Spleen (tissue), 13 donors: ENCODE measurements at places on chromosomes 5 and 9. TPM values are rescaled to one million over a fixed set of nuclear protein-coding genes. Genes with fewer than 3 reads are reported as not detected.
A peak's percentile ranks its signal among the peaks of the same experiment; 100 is the strongest.

Gene SLC36A2
- polyA plus RNA-seq = not detected

- no peak overlapping the region for H3K27ac ChIP-seq
- H3K36me3 ChIP-seq = no peaks in the 10 kb centered on the region
- no peak for DNase-seq
- H3K4me3 ChIP-seq = no peak overlapping the region
- no peaks in the 10 kb centered on the region for H3K4me1 ChIP-seq
These were observed 1625.2 kb downstream of the MAT2B start for GRCh38 chr5:165130656-165131055.

DNA sequence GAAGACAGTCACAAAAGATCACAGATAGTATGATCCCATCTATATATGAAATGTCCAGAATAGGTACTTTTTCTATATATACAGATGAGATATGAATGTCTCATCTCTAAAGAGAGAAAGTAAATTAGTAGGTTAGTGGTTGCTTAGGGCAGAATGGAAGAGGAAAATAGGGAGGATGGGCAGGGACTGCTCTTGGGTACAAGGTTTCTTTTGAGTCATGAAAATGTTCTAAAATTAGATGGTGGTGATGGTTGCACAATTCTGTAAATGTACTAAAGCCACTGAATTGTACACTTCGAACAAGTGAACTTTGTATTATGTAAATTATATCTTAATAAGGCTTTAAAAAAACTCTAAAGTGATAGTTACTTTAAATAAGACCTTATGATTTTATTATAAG lies 59.6 kb upstream of the GRAMD2B start:
- no peaks in the 10 kb centered on the region for H3K27me3 ChIP-seq
- no peaks in the 10 kb centered on the region for H3K36me3 ChIP-seq
- H3K27ac ChIP-seq = no peak overlapping the region
- DNase-seq = no peak
- H3K4me3 ChIP-seq = no peak overlapping the region

Gene SNX30
- polyA plus RNA-seq = 2.0 TPM

Gene TRPM3
- polyA plus RNA-seq = 0.13 TPM

DNA sequence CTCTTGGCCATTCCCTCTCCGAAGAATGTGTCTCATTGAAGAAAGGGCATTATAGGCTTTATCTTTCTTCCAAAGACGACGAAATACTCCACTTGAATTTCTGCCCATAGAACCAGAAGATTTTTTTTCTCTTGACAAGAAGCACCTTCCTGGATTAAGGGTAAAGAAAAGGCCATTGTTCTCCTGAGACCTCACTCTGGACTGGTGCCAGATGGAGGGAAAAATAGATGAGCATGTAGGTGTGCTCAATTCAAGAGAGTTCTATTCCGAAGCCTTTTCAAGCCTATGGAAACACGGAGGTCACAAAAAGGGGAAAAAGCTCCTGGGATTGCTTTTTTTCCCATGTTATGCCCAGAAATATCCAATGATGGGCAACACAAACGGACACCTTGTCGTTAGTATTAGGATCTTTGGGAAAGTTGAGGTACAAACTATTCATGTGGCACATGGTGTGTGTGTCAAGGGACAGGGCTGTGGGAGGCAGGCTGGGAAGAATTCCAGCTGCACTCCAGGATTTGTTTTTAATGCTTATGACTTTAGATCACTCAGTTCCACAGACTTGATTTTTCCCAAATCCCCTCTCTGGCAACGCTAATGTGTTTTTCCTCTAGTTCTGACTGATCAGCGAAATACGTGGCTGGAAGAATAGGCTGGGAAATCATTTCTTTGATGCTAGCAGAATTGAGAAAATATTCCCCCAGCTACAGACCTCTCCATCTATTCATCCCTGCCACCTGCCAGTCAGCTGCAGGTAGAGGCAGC lies 89.9 kb downstream of the SIL1 start:
- H3K27me3 ChIP-seq = no peaks in the 10 kb centered on the region
- no peak overlapping the region for H3K4me3 ChIP-seq
- no peak for DNase-seq
- H3K4me1 ChIP-seq = peaks cover 12% of the 10 kb centered on the region
- no peak overlapping the region for H3K27ac ChIP-seq

DNA sequence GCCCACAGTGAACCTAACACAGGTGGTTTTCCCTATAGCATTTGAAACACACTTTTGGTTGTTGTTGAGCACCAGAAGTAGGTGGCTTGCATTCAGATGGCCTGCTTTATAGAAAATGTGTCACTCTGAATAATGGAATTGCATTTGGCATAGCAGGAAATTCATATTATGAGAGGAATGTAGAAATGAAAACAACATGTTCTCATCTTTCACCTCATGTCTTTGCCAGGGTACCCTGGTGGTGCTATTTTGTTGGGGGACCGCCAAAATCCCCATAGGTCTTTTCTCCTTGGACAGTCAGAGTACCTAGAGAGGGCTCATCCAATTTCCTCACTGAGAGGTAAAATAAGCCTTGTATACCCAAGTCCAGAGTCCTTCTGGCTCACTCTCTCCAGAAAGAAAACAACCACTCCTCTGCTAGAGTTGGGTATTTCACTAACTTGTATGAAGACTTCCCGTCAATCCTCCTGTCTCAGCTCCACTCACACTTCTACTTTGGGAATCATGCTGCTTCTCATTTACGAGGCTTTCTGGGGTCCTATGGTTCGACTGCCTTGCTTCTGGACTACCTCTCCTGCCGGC lies 67.4 kb downstream of the MRPS27 start:
- DNase-seq = no peak
- H3K27ac ChIP-seq = no peak overlapping the region
- no peaks in the 10 kb centered on the region for H3K27me3 ChIP-seq
- no peaks in the 10 kb centered on the region for H3K4me1 ChIP-seq

DNA sequence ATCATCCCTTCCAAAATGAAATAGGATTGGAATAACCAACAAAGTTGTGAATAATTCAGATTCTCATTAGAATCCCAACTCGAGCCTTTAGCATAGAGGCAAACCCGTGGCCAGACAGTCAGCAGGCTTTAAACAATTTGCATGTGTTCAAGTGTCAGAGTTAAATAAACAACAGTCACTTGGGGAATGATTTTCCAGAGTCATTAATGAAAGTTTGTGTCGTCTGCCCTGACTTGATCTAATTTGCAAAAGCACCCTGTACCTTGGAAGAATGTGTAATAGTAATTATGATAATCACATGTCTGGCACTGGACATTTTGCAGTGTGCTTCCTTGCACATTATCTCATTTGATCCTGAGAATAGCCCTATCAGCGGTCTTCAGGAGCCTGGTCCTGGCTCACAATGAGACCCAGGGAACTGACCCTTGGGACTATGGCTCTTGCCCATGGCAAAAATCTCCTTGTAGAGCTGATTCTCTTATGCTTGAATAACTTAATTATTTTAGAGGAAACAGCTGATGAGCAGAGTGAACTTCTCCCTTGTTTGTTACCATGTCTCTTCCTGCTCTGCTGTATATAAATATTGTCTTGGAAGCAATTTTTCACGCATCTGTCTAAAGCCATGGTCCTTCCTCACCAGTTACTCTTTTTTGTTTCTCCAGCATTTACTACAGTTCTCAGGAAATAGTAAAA lies 272.7 kb downstream of the NR3C1 start:
- H3K36me3 ChIP-seq = no peaks in the 10 kb centered on the region
- H3K27ac ChIP-seq = no peak overlapping the region
- H3K4me1 ChIP-seq = no peaks in the 10 kb centered on the region
- no peak overlapping the region for H3K4me3 ChIP-seq

DNA sequence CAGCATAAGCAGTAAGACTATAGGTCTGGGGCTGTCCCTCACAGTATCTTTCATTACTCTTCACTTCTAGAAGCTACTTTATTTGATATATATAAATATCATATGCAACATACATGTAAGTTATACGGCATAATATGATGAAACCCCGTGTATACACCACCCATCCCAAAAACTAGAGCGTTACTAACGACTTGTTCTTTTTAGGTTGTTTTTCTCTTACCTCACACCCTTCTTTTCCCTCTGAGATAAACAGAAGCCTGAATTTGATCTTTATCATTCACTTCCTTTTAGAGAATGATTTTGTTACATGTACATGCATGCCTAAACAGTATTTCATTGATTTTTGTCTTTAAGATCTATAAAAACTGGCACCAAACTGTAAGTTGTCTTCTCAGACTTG lies 3.7 kb downstream of the TRMO start:
- H3K4me3 ChIP-seq = no peak overlapping the region
- peaks cover 28% of the 10 kb centered on the region for H3K4me1 ChIP-seq
- H3K36me3 ChIP-seq = peaks cover 25% of the 10 kb centered on the region
- DNase-seq = no peak

DNA sequence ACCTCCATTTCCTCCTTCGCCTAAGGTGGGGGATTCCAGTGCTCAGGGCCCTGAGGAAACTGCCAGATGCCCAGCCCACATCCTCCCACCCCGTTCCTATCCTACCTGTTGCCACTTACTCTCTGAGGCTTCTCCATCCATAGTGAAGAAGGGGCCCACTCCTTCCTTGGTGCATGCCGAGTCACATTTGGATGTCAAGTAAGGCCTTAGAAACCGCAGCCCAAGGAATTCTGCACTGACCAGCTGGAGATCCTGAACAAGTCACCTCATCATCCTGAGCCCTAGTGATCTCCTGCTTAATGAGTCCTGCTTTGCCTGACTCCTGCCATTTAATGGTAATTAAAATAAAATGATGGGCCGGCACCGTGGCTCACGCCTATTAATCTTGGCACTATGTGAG lies 6.7 kb upstream of the TNIP1 start:
- H3K4me1 ChIP-seq = peaks cover 37% of the 10 kb centered on the region
- peak overlapping the region; percentile 74 for H3K27ac ChIP-seq
- no peak for DNase-seq

GRCh38 chr5:91434348-91434747 lies 51.2 kb upstream of the ARRDC3 start:
- no peaks in the 10 kb centered on the region for H3K4me1 ChIP-seq
- no peaks in the 10 kb centered on the region for H3K27me3 ChIP-seq
- DNase-seq = no peak
- no peak overlapping the region for H3K27ac ChIP-seq

Gene STOM
- polyA plus RNA-seq = 80.7 TPM

- H3K27me3 ChIP-seq = no peaks in the 10 kb centered on the region
- H3K4me1 ChIP-seq = peaks cover 9% of the 10 kb centered on the region
- H3K36me3 ChIP-seq = no peaks in the 10 kb centered on the region
These were observed 30.2 kb upstream of the CDKN2B start for GRCh38 chr9:22039258-22039657.

Gene SLC4A9
- 0.05 TPM for polyA plus RNA-seq

DNA sequence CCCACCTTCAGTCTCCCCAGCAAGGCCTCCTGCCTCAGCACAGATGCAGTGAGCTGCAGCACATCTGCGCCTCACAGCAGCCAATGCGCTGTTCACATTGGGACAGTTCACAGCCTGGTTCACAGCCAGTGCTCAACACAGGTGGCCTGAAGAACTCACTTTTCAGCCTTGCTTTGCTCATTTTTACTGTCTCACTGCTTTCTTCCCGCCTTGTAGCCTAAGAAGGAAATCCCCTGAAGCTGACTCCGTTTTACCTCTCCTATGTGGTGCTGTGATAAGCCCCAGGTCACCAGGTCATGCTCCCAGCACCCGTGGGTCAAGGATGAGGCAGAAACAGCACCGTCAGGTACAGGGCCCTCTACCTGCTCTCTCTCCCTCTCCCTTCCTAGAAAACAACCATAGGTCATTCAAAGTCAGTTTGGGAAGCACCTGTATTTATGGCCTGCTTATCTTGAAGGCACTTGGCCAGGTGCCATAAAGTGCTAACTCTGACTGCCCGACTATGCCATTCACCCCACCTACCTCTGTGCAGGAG lies 1.1 kb downstream of the GCNT4 start:
- peaks cover 76% of the 10 kb centered on the region for H3K4me1 ChIP-seq
- peak overlapping the region; percentile 90 for H3K4me3 ChIP-seq
- DNase-seq = peak; percentile 56
- peaks cover 42% of the 10 kb centered on the region for H3K27me3 ChIP-seq
- peaks cover 4% of the 10 kb centered on the region for H3K36me3 ChIP-seq
- H3K27ac ChIP-seq = no peak overlapping the region

Gene LHX6
- polyA plus RNA-seq = 0.10 TPM

DNA sequence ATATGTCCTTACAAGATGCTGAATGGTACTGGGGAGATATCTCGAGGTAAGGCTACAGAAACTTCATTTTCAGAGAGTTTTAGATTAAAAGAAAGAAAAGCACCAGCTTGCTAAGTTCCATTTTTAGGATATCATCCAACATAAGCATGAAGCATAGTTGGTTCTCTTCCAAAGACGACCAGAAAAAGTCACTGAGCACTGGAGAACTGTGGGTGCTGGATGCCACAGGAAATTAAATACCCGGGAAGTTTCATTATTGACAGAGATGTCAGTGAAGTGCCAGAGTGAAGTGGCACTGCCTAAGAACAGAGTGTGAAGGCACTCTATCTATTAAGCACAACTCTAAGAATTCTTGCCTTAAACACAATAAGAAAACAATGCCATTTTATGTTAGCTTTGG lies 76.8 kb downstream of the PIK3R1 start:
- no peaks in the 10 kb centered on the region for H3K27me3 ChIP-seq
- DNase-seq = no peak
- H3K36me3 ChIP-seq = peaks cover 46% of the 10 kb centered on the region
- no peak overlapping the region for H3K4me3 ChIP-seq
- peaks cover 73% of the 10 kb centered on the region for H3K4me1 ChIP-seq

DNA sequence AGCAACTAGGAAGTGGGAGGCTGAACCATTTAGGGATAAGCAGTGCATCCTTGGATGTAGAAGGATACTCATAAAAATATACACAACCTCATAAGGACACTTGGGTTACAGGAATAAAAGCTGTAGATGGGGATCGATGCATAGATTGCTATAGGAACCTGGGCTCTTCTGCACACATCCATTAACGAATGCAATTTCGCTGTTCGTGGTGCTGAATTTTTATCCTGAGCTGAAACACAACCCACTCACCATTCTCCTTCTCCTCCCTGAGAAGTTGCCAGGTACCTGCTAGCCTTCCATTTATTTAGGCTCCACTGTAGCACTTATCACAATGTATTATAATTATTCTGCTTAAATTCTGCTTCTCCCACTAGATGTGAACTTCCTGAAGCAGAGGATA lies 320.6 kb upstream of the BRINP1 start:
- no peaks in the 10 kb centered on the region for H3K27me3 ChIP-seq
- H3K36me3 ChIP-seq = no peaks in the 10 kb centered on the region
- DNase-seq = no peak
- no peak overlapping the region for H3K27ac ChIP-seq
- no peaks in the 10 kb centered on the region for H3K4me1 ChIP-seq

Gene SPATA31E1
- polyA plus RNA-seq = not detected
